ENCODE measurements at places on chromosomes 1 and 21.

- DNase-seq = no peak
These were observed 51.5 kb downstream of the MIGA1 start for GRCh38 chr1:77830946-77831345.

DNA sequence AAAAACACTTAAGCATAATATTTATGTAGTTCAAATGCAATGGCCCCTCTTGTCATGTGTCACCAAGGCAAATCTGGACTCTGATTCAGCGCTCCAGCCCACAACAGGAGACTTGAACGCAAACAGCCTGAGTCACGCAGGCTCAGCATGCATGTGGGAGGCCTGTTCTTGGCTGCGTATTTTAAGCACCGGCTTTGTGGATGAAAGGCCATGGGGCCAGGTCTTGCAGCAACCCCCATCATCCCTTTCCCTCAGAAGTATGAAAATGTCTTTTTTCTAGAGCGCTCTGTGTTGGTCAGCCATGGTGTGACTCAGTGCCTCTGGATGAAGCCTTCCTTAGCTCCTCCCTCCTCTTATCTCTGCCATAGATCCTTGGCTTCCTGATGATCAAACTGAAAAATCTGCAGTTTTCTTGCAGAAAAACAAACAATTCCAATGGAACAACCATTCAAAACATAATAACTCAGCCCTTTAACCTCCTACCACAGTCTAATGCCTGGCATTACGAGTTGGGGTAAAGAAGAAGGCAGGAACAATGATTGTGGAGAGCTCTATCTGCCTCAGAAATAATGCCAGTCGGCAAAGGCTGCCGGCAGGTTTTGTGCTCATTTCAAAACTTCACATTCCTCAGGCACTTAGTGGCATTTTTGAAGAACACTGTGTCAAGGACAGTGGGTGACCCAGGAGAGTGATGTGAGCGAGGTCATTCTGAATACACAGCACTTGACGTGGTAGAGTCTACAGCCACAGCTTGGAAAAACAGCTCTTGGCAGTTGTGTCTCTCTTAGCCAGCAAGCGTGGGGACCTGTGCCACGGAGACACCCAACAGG, 167.5 kb downstream of the CLIC6 start:
- DNase-seq = peak; percentile 41

DNA sequence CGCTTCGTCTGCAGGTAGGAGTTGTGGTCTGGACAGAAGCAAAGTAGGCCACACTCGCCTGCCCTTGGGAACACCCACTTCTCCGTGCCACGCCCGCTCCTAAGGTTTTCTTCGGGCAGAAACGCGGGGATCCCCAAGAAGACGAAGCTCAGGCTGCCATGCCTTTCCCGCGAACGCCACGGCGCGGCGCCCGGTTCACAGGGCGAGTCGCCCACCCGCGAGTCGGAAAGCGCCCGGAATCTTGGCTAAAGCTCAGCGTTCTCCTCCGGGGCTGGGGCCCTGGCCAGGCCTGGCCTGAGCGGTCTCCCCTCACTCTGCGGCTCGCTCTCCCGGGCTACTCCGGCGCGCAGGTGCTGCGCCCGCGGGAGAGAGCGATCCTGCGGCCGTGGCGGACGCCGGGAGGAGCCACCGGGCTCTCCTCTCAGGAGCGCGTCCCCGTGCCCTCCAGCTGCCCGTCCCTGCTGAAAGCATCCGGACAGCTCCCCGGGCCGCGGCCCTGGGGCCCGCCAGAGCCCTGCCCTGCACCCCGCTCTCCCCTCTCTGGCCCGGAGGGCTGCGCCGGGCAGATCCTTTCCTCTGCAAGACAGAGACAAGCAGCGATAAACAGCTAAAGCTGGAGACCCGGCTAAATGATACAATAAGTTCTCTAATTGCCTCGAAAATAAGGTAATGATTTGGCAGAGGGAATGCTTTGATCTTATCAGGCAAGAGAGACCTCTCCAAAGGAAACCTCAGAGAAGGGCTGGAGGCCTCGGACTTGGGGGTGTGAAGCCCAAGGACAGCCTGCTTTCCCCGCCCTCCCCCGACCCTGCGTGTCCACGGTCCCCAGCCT, 6.7 kb upstream of the WNT2B start:
- peak; percentile 64 for DNase-seq

- DNase-seq = no peak
These were observed 70.9 kb downstream of the ELAVL4 start for GRCh38 chr1:50179639-50180038.

GRCh38 chr1:211356723-211357407, 30.2 kb downstream of the TRAF5 start:
- no peak for DNase-seq

GRCh38 chr1:50427086-50427817, 4.0 kb upstream of the DMRTA2 start:
- DNase-seq = no peak

DNA sequence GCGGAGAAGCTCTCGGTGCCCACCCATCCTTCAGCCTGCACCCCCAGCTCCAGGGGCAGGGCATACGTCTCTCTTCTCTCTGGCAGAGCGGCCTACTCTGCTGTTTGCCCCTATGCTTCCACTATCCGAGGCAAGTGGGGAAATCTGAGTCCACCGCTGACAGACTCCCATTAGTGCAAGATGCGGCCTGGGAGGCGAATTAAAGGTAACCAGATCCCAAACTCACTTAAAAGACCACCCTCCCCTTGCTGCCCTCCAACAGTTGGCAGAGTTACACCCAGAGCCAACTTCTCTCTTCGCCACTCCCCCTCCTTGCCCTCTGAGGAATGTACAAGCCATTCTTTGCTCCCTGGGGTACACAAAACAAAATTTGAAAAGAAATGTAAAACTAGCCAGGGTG, 6.4 kb downstream of the FOXD3 start:
- no peak for DNase-seq

DNA sequence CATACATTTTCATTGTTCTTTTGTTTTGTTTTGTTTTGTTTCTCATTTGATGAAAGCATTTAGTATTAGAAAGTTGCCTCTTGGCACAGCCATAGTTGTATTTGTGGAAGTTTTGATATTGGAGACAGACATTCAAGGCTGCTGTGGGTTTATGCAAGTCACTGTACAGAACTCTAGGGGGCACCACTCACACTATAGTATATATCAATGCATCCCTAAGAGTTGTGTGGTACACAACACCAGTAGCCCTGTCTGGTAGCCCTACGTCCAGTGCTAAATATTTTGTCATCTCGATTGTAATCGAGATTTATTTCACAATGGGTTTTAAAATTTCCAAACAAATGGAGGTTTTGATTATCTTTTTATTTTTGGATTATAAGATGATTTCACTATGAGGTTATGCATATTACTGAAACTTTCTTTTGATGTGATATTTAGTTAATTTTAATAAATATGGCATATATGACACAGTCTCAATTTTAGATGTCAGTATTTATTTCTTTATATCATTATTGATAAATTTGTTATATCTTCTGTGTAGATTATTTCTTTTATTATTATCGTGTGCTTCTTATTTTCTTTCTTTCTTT, 112.2 kb downstream of the NR5A2 start:
- no peak for DNase-seq

- no peak for DNase-seq
These were observed 59.6 kb upstream of the ACTRT2 start for GRCh38 chr1:2961661-2962060.

GRCh38 chr1:47477595-47478080, 39.8 kb downstream of the FOXD2 start:
- DNase-seq = no peak

DNA sequence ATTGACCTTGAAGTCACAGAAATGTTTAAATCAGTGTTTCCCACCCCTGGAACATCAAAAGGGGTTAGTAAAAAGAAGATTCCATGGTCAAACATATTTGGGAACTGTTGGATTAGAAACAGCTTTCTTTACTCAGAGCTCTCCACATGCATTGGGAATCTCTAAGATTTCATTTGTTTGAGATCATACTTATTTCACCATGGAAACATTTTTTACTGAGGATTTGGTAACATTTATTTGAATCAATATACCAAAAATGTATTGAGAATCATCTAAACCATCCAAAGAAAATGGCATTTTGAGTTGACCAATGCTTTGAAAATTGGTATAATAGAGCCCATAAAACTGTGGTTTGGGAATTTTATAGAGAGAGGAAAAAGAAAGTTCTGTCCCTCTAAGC, 25.3 kb downstream of the NGF start:
- no peak for DNase-seq

GRCh38 chr1:114585231-114585630, 3.8 kb upstream of the BCAS2 start:
- DNase-seq = no peak

DNA sequence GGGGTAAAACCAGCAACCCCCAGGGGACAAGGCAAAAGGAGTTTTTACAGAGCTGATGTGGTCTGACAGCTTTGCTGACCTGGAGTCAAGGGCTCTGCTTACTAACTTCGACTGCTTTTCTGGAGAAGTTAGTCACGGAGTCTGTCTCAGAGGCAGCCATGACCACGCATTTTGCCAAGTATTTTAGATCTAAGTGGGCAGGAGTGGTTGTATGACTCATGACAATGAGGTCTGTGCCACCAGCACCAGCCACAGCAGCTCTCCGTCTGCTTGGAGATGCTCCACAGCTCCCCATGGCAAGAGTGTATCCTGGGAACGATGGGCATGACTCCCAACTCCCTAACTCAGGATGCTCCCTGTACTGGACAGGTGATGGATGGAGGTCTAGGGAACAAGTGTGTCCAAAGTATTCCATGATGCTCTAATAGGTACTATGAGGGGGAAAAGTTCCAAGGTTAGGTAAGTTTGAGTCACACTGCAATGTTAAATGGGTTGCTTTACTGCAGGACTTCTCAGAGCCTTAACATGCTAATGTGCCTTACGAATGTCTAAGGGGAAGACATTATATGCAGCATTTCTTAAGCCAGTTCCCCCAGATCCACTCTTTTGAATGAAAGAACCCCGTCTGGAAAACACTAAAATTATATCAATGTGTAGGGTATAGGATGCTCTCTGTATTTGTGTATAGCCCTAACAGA, 359.0 kb downstream of the HHAT start:
- DNase-seq = no peak

- no peak for DNase-seq
These were observed 375.2 kb downstream of the KCNH1 start for GRCh38 chr1:210758761-210759160.

- no peak for DNase-seq
These were observed 67.7 kb downstream of the MACF1 start for GRCh38 chr1:39272027-39272797.

GRCh38 chr1:31699341-31699891, 4.4 kb downstream of the COL16A1 start:
- DNase-seq = no peak

GRCh38 chr1:227742738-227743715, 7.8 kb downstream of the SNAP47 start:
- DNase-seq = no peak

GRCh38 chr1:48790397-48790796, 13.7 kb upstream of the BEND5 start:
- DNase-seq = no peak

GRCh38 chr1:78237364-78237916, 191.7 kb downstream of the GIPC2 start:
- no peak for DNase-seq

DNA sequence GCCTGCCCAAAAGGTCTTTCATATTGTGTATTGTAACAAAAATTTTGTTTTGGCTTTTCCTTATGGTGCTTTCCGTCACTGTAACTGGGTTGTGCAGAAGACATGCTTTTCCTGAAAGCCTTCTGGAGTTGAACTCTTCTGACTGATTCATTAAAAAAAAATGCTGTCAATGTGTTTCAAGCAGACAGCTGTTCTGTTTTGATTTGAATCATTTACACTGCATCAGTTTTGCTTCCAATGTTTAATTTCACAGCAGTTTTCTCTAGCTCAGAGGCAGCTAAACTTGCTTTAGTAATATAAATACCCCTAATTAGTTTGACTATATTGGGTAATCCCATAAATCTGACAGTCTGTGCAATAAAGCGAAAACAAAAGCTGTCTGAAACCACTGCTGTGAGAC, 7.9 kb downstream of the UTP11 start:
- no peak for DNase-seq

DNA sequence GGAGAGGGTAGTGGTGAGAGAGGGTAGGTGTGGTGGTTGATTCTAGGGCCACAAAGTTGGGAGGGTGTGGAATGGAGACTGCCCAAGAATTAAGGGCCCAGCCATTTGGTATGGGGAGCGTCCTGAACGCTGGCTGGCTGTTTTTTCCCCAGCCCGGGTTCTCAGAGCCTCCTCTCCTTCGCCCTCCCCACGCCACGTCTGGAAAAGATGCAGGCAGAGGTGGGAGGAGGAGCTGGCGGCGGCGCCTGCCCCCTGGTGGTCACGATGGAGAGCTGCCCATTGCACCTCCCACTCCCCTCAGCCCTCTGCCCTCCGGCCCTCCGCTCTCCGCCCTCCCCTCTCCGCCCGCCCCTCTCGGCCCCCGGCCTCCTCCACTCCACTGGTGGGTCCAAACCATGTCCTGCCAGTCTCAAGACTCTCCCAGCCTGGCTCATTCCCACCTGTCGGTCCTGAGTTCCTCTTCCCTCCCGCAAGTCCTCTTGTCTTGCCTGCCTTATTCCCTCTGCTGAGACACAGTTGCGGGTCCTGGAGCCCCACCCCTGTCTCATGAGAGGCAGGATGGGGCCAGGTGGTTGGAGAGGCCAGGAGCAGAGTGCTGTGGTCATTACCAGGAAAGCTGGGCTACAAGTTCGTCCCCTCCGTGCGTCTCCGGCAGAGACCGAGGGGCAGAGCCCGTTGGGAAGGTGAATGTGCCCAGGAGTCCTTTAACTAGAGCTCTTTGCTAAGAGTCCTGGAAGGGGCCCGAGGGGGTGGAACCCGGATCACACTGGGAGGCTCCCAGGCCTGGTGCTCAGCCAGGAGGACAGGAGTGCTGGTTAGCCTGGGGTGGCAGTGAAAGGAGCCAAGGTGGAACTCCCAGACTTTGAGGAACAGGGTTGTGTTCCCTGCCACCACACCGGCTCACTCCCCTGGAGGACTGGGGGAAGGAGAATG, 22.6 kb downstream of the ETNK2 start:
- peak; percentile 56 for DNase-seq

- no peak for DNase-seq
These were observed 30.6 kb downstream of the RABIF start for GRCh38 chr1:202858331-202858730.

- DNase-seq = no peak
These were observed 1.2 kb upstream of the C1orf54 start for GRCh38 chr1:150271291-150271959.

- DNase-seq = no peak
These were observed 76.4 kb upstream of the IFFO2 start for GRCh38 chr1:19032701-19033514.

- no peak for DNase-seq
These were observed 67.5 kb downstream of the SDC3 start for GRCh38 chr1:30840904-30841598.

DNA sequence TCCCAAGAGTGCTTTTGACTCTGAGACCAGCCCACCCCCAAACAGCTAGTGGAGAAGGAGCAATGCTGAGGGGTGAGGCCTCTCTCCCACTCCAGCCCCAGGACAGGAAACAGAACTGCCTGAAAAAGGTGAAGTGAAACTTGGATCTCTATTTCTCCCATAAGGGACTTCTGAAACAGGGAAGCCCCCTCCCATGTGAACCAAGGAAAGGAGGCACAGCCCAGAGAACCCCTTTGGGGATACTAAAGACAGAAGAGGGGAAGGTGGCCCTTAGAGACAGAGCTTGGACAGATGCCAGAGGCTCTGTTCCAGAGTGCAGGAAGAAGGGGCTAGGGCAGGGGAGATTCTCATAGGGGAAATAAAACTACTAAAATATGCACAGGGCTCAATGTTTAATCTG, 2.9 kb downstream of the TNFAIP8L2 start:
- DNase-seq = no peak

- no peak for DNase-seq
These were observed 739 bp downstream of the SMG5 start for GRCh38 chr1:156281693-156282478.

All from stimulated activated CD4-positive, alpha-beta T cell treated with anti-CD3 and anti-CD28 coated beads, Interleukin-4, amount 100 ng/mL, for 1 hour (primary cell).